Psoas muscle (tissue), 8 donors: ENCODE measurements at places on chromosomes 2 and 18. TPM values are rescaled to one million over a fixed set of nuclear protein-coding genes. Genes with fewer than 3 reads are reported as not detected.
A peak's percentile ranks its signal among the peaks of the same experiment; 100 is the strongest.

DNA sequence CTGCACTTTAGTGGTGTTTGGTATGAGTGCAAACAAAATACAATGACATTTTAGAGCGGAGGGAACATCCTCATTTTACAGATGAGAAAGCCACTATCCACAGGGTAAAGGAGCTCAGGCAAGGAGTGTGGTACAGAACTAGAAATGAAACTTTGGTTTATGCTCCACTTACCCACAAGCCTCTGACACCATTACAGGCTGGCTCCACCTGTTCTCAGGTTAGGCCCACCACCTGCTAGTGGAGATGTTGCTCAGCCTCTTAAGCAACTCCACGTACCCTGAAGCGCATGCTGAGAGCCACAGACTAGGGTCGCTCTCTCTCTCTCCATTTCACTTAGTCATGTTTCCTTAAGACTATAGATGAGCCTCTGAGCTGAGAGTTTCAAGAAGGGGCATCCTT, 130.0 kb downstream of the MBD2 start:
- no peaks in the 10 kb centered on the region for H3K36me3 ChIP-seq
- DNase-seq, result no peak
- no peak overlapping the region for H3K27ac ChIP-seq
- H3K4me3 ChIP-seq, result no peak overlapping the region
- no peaks in the 10 kb centered on the region for H3K27me3 ChIP-seq
- no peaks in the 10 kb centered on the region for H3K4me1 ChIP-seq

GRCh38 chr2:9331704-9332103, 91.6 kb downstream of the ITGB1BP1 start:
- no peak for DNase-seq
- H3K4me3 ChIP-seq, result no peak overlapping the region
- H3K4me1 ChIP-seq, result peaks cover 1% of the 10 kb centered on the region
- no peak overlapping the region for H3K27ac ChIP-seq
- H3K27me3 ChIP-seq, result no peaks in the 10 kb centered on the region

DNA sequence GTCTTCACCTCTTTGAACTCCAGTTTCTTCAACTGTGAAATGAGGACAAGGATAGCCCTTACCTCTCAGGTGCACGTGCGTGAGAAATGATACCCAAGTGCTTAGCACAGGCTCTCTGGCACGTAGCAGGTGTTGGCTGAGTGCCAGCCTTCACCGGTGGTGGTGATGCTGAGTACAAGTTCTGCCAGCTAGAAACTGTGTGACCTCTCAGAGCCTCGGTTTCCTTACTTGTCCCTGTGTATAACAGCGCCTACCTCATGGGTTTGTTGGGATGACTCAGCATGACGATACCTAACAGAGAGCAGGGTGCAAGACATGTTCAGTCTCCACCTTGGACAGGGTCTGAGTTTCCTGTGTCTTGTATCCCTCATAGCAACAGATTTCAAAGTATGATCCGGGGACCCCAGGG, 205.1 kb downstream of the TNS1 start:
- peaks cover 36% of the 10 kb centered on the region for H3K4me1 ChIP-seq
- H3K4me3 ChIP-seq, result no peak overlapping the region
- peak overlapping the region; percentile 68 for H3K27ac ChIP-seq
- H3K27me3 ChIP-seq, result no peaks in the 10 kb centered on the region

- H3K27me3 ChIP-seq, result no peaks in the 10 kb centered on the region
- peaks cover 45% of the 10 kb centered on the region for H3K36me3 ChIP-seq
- no peak for DNase-seq
- H3K27ac ChIP-seq, result peak overlapping the region; percentile 11
Measured at GRCh38 chr2:178306352-178307073, 112.2 kb downstream of the OSBPL6 start.

DNA sequence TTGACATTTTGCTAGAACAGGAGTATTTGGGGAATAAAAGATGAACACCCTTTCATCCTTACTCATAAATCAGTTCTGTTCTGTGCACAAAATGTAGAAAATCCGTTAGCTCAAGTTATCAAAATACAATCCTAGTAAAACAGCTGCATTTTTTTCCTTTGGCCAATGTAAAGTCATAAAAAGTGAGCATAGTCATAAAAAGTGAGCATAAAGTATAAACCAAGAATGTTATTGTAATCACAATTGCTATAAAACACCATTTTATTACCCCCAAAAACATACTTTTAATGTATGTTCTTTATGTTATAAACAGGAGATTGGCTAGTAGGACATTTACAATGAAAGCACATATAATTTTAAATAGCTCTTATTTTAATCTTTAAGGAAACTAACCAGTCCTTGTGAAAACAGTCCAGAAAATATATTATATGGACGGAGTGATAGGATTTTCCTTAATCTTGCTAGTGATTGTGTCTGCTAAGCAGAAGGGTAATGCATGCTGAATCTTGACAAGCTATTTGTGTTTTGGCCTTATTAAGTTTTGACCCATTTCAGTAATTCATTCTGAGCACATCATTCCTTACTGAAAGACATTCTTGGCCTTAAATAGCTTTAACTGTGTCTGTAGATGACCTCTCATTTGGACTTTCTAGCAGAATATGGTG, 891.8 kb downstream of the DSC3 start:
- H3K36me3 ChIP-seq, result no peaks in the 10 kb centered on the region
- no peak overlapping the region for H3K4me3 ChIP-seq
- H3K4me1 ChIP-seq, result no peaks in the 10 kb centered on the region
- no peak for DNase-seq
- H3K27me3 ChIP-seq, result no peaks in the 10 kb centered on the region

DNA sequence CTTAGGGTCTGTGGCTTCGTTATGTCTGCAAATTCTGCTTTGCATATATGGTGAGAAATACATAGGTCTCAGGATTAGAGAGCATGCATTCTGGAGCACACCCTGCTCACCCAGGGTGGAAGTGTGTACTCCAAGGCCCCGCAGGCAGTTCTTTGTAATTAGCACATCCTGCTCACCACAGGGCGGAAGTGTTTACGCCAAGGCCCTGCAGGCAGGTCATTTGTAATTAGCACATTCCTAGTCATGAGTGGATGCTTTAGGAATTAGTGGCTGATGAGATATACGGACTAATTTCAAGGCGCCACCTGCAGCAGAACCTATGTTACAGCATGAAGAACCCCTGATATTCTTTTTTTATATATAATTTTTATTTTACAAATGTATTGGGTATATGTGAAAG, 4.2 kb downstream of the ALLC start:
- no peak overlapping the region for H3K4me3 ChIP-seq
- DNase-seq, result no peak
- no peaks in the 10 kb centered on the region for H3K4me1 ChIP-seq
- no peak overlapping the region for H3K27ac ChIP-seq

- no peaks in the 10 kb centered on the region for H3K4me1 ChIP-seq
- no peak for DNase-seq
- no peak overlapping the region for H3K27ac ChIP-seq
Measured at GRCh38 chr2:75135776-75136400, 63.4 kb downstream of the TACR1 start.

GRCh38 chr18:31702449-31702848, 18.1 kb upstream of the B4GALT6 start:
- no peak overlapping the region for H3K4me3 ChIP-seq
- H3K27me3 ChIP-seq, result no peaks in the 10 kb centered on the region
- no peak for DNase-seq
- H3K36me3 ChIP-seq, result no peaks in the 10 kb centered on the region
- no peak overlapping the region for H3K27ac ChIP-seq

DNA sequence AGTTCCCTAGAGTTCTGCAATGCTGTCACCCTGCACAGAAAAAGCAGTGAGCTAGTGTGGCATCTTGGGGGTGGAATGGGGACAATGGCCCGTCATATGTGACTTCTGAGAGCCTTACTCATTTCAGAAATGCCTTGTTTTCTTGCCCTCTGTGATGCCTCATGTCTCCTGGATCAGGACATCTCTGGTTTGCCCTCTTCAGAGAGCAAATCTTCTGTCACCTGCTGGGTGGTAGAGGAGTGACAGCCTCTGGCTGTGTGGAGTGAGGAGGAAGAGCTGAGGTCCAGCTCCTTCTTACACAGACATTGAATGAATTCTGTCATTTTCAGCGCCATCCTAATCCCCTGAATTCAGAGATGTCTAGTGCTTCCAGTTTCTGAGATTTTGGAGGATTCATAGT, 55.6 kb upstream of the PHLPP1 start:
- no peak overlapping the region for H3K27ac ChIP-seq
- no peak for DNase-seq
- peaks cover 4% of the 10 kb centered on the region for H3K27me3 ChIP-seq
- no peak overlapping the region for H3K4me3 ChIP-seq
- no peaks in the 10 kb centered on the region for H3K36me3 ChIP-seq

- H3K36me3 ChIP-seq, result no peaks in the 10 kb centered on the region
- H3K27me3 ChIP-seq, result no peaks in the 10 kb centered on the region
- H3K27ac ChIP-seq, result no peak overlapping the region
- no peak overlapping the region for H3K4me3 ChIP-seq
- H3K4me1 ChIP-seq, result no peaks in the 10 kb centered on the region
- DNase-seq, result no peak
Measured at GRCh38 chr2:223488814-223489213, 113.3 kb downstream of the SCG2 start.

DNA sequence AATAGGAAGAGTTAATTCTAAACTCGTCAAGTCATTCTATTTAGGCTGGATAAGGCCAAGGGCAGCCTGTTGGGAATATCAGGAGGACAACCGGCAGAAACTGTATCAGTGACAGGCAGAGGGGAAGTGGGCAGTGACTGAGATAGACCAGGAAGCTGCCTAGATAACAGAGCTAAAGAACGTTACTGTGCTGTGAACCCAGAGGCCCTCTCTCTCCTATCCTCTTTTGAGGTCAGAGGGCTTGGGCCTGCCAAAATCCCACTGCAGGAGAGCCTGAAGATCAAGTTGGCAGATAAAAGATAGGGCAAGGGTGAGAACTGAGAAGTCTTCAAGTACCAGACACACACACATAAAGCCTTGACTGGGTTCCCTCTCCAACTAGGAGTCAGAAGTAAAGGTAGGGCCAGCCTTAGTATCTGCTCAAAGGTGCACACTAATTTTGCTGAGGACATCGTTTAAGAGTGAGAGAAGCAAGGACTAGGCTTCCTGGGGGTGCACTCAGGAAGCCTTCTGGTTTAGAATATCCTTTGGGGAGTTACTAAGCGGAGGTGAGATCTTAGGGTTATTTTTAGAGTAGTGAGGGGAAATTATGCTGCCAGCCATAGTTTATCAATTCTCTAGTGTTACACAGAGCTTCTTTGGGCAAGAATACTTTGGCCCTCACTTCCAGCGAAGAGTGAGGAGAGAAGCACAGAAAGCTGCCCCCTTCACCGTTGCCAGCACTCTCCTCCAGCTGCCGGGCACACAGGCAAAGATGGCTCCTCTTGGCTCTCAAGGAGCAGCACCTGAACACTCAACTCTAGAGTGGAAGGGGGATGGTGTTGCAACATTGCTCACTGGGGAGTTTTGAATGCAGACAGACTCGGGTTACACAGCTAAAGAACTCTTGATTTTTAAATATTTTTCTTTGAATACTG, 9.8 kb downstream of the CAVIN2 start:
- no peaks in the 10 kb centered on the region for H3K27me3 ChIP-seq
- H3K4me3 ChIP-seq, result no peak overlapping the region
- peaks cover 2% of the 10 kb centered on the region for H3K4me1 ChIP-seq

GRCh38 chr2:21515903-21516302, 392.1 kb downstream of the TDRD15 start:
- DNase-seq, result no peak
- no peaks in the 10 kb centered on the region for H3K36me3 ChIP-seq
- H3K4me1 ChIP-seq, result no peaks in the 10 kb centered on the region
- no peak overlapping the region for H3K4me3 ChIP-seq

GRCh38 chr2:105403783-105404698, 5.2 kb upstream of the FHL2 start:
- no peaks in the 10 kb centered on the region for H3K27me3 ChIP-seq
- peak overlapping the region; percentile 87 for H3K27ac ChIP-seq
- peaks cover 33% of the 10 kb centered on the region for H3K4me1 ChIP-seq
- peak overlapping the region; percentile 14 for H3K4me3 ChIP-seq
- DNase-seq, result no peak

DNA sequence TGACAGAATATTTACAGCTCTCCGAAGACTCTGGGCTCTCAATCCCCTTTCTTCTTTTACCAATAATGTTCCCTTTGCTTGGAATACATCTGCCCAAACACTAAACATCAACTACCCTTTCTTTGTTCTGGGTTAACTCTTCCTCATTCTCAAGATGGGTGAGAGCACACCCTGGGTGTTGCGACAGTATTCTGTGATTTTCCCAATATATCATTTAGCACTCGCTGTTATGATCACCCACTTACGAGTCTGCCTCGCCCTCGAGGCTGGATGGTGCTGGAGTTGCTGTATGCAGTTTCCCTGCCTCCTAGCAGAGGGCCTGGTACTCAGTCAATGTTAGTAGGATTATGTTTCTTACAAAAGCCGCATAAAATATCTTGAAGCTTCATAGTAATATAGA, 93.2 kb downstream of the SOCS6 start:
- no peak overlapping the region for H3K4me3 ChIP-seq
- DNase-seq, result no peak
- H3K36me3 ChIP-seq, result no peaks in the 10 kb centered on the region
- no peak overlapping the region for H3K27ac ChIP-seq

DNA sequence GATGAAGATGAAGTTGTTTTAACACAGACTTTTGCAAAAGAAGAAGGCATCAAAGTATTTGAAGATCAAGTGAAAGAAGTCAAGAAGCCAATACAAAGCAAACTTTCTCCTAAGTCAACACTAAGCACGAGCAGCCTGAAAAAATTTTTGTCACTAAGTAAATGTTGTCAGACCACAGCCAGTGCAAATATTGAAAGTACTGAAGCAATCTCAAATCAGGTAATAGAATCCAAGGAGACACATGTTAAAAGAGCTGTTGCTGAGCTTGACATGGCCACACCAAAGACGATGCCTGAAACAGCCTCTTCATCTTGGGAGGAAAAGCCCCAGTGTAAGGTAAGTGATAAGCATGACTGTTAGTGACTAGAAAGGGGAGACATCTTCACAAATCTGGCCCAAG, 75.1 kb downstream of the FSIP2 start:
- H3K27ac ChIP-seq, result no peak overlapping the region
- H3K36me3 ChIP-seq, result no peaks in the 10 kb centered on the region
- no peak for DNase-seq
- H3K27me3 ChIP-seq, result no peaks in the 10 kb centered on the region
- H3K4me1 ChIP-seq, result no peaks in the 10 kb centered on the region

DNA sequence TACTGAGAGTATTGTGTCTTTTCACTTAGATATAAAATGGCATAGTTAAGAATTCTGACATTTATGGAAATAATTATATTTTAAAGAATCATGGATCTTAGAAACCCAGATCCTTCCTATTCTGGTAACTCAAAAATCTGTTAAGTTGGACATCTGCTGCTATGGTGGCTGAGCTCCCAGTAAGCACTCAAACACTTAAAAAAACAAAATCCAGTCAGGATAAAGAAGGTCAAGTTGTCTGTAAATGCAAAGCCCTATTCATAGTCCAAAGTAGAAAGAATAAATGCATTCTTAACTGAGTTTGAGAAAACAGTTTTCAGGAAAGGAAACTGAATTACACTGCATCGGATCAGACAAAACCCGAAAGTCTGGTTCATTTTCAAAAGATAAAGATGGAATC, 35.6 kb downstream of the EIF2AK3 start:
- H3K27ac ChIP-seq, result no peak overlapping the region
- no peak for DNase-seq
- H3K4me3 ChIP-seq, result no peak overlapping the region
- H3K27me3 ChIP-seq, result no peaks in the 10 kb centered on the region
- peaks cover 75% of the 10 kb centered on the region for H3K36me3 ChIP-seq

GRCh38 chr2:70745276-70745825, 22.6 kb downstream of the ADD2 start:
- no peaks in the 10 kb centered on the region for H3K36me3 ChIP-seq
- no peak for DNase-seq
- no peak overlapping the region for H3K27ac ChIP-seq
- peaks cover 4% of the 10 kb centered on the region for H3K27me3 ChIP-seq
- no peaks in the 10 kb centered on the region for H3K4me1 ChIP-seq

INHBB gene
- 16.3 TPM for total RNA-seq

PRKAG3 gene
- total RNA-seq, result 49.6 TPM

CHMP3 gene
- 93.6 TPM for total RNA-seq

TRIM43 gene
- total RNA-seq, result not detected

HOXD13 gene
- total RNA-seq, result not detected

TMEM18 gene
- 13.3 TPM for total RNA-seq

CDC42EP3 gene
- 50.9 TPM for total RNA-seq

DPP10 gene
- total RNA-seq, result not detected
